ENCODE measurements at places on chromosomes 2 and 18.

DNA sequence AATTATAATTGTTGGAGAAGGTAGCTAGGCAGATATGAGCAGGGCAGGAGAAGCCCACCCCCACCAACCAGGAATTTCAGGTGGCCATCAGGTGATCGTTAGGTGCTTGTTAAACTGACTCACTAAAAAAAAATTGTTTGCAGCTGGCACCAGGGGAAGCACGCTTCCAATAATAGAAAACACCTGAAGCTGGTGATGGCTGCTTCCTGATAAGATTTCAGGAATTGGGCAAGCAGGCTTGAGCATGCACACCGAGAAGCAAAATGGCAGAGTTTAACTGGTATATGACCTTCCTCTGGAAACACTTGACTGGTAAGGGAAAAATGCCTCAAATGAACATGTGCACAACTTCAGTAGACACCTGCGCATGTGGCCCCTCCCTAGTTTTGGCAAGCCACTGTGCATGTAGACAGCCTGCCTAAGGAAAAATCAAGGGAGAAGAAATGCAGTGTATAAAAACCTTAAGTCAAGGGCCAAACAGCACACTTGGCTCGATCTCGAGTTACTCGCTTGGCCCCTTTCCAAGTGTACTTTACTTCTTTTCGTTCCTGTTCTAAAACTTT is 292.8 kb downstream of the CCDC85A start:
- no peak for DNase-seq

DNA sequence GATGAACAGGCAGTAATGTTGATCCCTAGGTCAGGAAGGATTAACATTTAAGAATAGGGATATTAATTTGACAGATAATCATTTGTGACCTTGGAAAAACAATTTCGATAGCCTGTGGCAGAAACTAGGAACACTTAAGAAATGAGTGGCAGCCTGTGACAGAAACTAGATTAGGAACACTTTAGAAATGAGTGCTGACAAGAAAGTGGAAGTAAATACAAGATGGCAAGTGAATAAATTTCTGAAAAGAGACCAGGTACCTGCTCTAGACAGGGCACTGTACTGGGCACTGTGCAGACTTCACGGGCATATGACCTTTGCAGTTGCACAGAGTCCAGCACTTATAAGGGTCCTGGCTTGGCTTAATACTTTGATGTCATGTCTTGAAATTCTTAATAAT is 5.5 kb upstream of the HNRNPA3 start:
- no peak for DNase-seq

DNA sequence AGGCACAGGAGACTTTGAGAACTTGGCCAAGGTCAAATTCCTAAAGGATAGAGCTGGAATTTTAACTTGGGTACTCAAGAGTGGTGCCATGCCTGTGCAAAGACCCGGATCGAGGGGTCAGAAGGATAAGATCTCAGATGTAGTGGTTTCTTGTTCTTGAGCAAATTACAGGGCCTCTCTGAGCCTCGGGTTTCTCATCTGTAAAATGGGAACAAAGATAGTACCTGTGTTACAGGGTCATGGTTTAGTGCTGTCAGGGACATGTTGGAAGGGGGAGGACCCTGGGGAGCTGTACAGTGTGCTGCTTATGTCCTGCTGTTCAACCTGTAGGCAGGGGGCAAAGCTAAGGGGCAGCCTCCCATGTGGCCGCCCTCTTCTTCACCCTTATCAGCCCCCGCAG is 173.5 kb upstream of the HAAO start:
- no peak for DNase-seq

DNA sequence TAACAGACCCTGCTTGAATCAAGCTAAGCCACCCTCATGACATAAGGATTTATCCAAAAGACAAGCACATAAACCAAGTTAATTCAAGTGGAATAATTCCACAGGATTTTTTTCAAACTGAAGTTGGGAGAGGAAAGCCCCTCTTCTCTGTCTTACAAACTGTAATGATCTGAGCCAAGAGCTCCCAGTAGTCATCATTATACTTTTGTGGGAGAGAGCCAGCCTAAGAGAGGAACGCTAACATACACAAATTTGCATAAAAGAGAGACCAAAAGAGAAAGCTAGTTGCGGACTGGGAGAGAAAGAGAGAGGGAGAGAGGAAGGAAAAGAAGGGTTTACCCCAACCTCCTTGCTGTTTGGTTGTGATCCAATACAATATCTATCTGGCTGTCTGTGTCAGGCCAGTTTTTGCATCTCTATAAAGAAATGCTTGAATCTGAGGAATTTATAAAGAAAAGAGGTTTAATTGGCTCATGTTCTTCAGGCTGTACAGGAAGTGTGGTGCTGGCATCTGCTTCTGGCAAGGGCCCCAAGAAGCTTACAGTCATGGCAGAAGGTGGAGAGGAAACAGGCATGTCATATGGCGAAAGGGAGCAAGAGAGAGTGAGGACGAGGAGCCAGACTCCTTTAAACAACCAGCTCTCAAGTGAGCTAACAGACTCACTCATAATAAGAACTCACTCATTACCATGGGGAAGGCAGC is 20.8 kb upstream of the PUM2 start:
- no peak for DNase-seq

DNA sequence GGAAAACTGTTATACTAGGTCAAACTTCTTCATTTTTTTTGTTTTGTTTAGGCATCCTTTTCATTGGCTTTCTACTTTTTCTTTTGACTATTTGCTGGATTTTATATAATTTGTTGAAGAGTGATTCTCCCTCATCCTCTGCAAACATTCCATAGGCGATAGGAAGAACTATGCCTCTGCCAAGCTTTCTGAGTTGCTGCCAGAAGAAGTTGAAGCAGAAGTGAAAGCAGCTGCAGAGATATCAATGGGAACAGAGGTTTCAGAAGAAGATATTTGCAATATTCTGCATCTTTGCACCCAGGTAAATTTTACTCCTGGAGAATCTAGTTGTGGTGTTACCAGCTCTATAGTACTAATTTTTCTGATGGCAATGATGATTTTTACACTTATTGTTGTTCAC is 25.4 kb downstream of the NOP58 start:
- DNase-seq, result no peak

- DNase-seq, result no peak
Measured at GRCh38 chr2:196670342-196670741, 30.8 kb downstream of the CCDC150 start.

GRCh38 chr2:134413430-134413829 is 159.6 kb downstream of the MGAT5 start:
- no peak for DNase-seq

- DNase-seq, result no peak
Measured at GRCh38 chr2:160042054-160042453, 20.4 kb downstream of the PLA2R1 start.

- no peak for DNase-seq
Measured at GRCh38 chr2:198890490-198890889, 567.2 kb downstream of the SATB2 start.

- no peak for DNase-seq
Measured at GRCh38 chr2:133789743-133790142, 221.5 kb upstream of the NCKAP5 start.

- no peak for DNase-seq
Measured at GRCh38 chr18:75691483-75691882, 264.0 kb upstream of the SMIM21 start.

DNA sequence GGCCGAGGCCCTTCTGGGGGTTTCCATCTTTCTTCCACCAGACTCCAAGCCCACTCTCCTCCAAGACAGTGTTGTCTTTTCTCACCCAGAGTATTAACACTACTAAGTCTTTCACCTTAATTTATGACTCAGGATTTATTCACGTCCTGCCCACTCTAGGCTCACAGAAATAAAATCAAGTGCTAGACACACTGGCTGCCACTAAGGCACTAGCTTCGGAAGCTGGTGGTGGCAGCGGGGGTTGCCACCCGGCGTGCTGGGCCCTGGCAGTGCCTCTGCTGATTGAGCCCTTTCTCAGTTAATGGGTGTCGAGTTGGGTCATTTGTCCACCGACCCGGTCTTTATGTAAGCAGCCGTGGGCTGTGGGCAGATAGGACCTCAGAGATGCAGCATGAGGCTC is 93.6 kb upstream of the FZD5 start:
- no peak for DNase-seq

GRCh38 chr2:67528320-67528719 is 131.2 kb downstream of the ETAA1 start:
- DNase-seq, result no peak

GRCh38 chr18:45527891-45528290 is 87.4 kb upstream of the SLC14A2 start:
- DNase-seq, result no peak

DNA sequence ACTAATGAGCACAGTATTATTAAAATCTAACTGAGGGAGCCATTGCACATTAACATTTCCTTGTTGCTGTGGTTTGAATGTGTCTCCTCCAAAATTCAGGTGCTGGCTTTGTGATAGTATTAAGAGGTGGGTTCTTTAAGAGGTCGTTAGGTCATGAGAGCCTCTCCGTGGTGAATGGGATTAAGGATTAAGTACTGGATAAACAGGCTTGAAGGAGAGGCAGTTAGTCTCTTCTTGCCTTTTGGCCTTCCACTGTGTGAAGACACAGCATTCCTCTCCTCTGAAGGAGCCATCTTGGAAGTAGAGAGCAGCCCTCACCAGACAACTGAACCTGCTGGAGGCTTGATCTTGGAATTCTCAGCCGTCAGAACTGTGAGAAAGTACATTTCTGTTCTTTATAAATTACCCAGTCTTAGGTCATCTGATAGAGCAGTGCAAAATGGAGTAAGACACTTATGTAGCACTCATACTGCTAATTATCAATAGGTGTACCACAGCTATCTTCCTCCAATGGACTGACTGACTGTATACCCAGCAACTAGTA is 182.7 kb downstream of the MYO3B start:
- DNase-seq, result no peak

GRCh38 chr2:158879229-158879903 is 84.2 kb downstream of the DAPL1 start:
- no peak for DNase-seq

GRCh38 chr2:233469261-233470010 is 97.1 kb downstream of the USP40 start:
- DNase-seq, result no peak

- no peak for DNase-seq
Measured at GRCh38 chr2:216551234-216552068, 52.8 kb downstream of the RPL37A start.

DNA sequence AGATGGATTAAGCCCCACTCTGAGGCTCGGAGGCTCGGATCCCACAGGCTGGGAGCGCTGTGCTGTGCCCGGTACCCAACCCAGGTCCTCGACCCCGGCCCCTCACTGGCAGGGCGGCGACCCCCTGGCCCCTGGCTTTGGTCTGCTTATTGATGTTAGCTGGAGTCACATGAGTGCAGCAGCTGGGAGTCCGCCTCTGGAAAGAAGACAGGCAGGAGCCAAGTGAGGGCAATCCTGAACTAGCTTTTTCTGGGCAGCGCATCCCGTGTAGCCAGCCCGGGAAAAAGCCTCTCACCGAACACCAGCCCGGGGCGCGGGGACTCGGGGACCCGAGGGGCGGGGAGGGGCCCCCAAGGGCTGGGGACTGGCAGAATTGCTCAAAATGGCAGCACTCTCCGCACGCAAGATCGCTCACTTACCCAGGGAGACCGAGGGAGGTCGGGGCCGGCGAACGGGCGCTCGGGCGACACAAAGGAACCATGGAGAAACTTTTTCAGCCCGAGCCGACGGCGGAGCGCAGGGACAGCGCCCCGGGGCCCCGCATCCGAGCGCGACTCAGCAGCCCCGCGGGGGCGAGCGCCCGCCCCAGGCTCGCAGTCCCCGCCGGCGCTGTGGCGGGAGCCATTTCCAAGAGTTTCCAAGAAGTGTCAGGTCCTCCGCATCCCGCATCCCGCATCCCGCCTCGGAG is 567 bp downstream of the TMEM200C start:
- DNase-seq, result no peak
